Lung (tissue), 17 donors: ENCODE measurements at places on chromosomes 1 and 21. TPM values are rescaled to one million over a fixed set of nuclear protein-coding genes. Genes with fewer than 3 reads are reported as not detected.

DCST1 gene
- not detected for total RNA-seq

GNAT2 gene
- total RNA-seq, result not detected

TMPRSS15 gene
- total RNA-seq, result not detected

LPAR3 gene
- 8.3 TPM for total RNA-seq

PRKAA2 gene
- 2.1 TPM for total RNA-seq

NTMT2 gene
- not detected for total RNA-seq

KLF17 gene
- 0.28 TPM for total RNA-seq

BCAN gene
- 1.1 TPM for total RNA-seq

C1orf115 gene
- 19.0 TPM for total RNA-seq

TAS1R1 gene
- 0.51 TPM for total RNA-seq

OR2T6 gene
- total RNA-seq, result not detected

NPR1 gene
- 16.7 TPM for total RNA-seq

- no peaks in the 10 kb centered on the region for H3K4me1 ChIP-seq
- H3K36me3 ChIP-seq, result no peaks in the 10 kb centered on the region
- H3K4me3 ChIP-seq, result no peak overlapping the region
Measured at GRCh38 chr1:218585511-218586184, 240.5 kb downstream of the TGFB2 start.

GRCh38 chr1:209601809-209602657, 18.5 kb downstream of the CAMK1G start:
- H3K36me3 ChIP-seq, result no peaks in the 10 kb centered on the region
- DNase-seq, result peak; percentile 65
- no peaks in the 10 kb centered on the region for H3K27me3 ChIP-seq
- no peak overlapping the region for H3K27ac ChIP-seq
- no peak overlapping the region for H3K4me3 ChIP-seq

DNA sequence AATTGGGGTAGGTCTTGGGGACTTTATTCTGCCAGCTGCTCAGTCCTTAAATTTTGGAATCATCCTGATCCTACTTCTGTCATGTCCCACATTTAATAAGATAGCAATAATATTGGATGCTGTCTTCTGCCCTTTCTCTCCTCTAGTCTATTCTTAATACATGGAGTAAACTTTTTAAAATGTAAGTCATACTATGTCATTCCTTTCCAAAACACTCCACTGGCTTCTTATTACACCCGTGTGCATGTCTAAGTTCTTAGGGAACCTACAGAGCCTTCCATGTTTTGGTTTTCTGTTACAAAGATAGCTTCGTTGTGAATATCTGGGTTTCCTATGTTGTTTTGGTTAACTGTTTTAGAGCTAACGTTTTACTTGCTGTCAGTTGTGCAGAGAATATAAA, 35.1 kb downstream of the USP25 start:
- no peak overlapping the region for H3K27ac ChIP-seq
- no peaks in the 10 kb centered on the region for H3K27me3 ChIP-seq
- H3K4me3 ChIP-seq, result no peak overlapping the region
- H3K4me1 ChIP-seq, result peaks cover 4% of the 10 kb centered on the region

GRCh38 chr1:107794571-107794970, 170.4 kb downstream of the VAV3 start:
- H3K27ac ChIP-seq, result no peak overlapping the region
- no peaks in the 10 kb centered on the region for H3K36me3 ChIP-seq
- no peaks in the 10 kb centered on the region for H3K27me3 ChIP-seq
- H3K4me3 ChIP-seq, result no peak overlapping the region

DNA sequence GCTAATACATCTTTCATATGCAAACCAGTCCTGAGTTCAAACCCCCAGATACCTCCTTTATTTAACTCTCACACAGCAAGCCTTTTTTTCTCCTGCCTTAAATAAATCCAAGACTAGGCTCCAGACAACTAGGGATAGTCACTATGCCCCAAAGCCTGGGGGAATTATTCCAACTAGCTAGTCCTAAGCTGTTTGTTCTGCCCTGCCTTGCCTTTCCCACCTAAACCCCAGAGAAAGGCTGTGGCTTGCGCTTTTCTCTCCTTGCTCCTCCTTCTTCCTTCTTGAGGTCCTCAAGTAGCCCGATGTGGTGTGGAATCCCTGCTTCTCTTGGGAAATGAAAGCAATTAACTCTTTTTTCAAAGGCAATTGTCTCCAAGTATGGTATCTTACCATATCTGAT, 31.8 kb downstream of the C1orf87 start:
- no peaks in the 10 kb centered on the region for H3K4me1 ChIP-seq
- DNase-seq, result no peak
- no peak overlapping the region for H3K4me3 ChIP-seq
- no peak overlapping the region for H3K27ac ChIP-seq
- no peaks in the 10 kb centered on the region for H3K27me3 ChIP-seq

- H3K27me3 ChIP-seq, result peaks cover 3% of the 10 kb centered on the region
- no peaks in the 10 kb centered on the region for H3K4me1 ChIP-seq
- no peak overlapping the region for H3K4me3 ChIP-seq
- no peaks in the 10 kb centered on the region for H3K36me3 ChIP-seq
Measured at GRCh38 chr1:48127735-48128685, 94.5 kb upstream of the SLC5A9 start.

GRCh38 chr1:31345635-31346034, 27.2 kb downstream of the FABP3 start:
- no peak for DNase-seq
- no peaks in the 10 kb centered on the region for H3K4me1 ChIP-seq
- no peaks in the 10 kb centered on the region for H3K27me3 ChIP-seq
- H3K4me3 ChIP-seq, result no peak overlapping the region
- H3K36me3 ChIP-seq, result peaks cover 5% of the 10 kb centered on the region

GRCh38 chr1:183419399-183419798, 1.2 kb upstream of the NMNAT2 start:
- no peak overlapping the region for H3K4me3 ChIP-seq
- H3K4me1 ChIP-seq, result no peaks in the 10 kb centered on the region
- no peak overlapping the region for H3K27ac ChIP-seq
- peaks cover 35% of the 10 kb centered on the region for H3K27me3 ChIP-seq
- DNase-seq, result no peak

DNA sequence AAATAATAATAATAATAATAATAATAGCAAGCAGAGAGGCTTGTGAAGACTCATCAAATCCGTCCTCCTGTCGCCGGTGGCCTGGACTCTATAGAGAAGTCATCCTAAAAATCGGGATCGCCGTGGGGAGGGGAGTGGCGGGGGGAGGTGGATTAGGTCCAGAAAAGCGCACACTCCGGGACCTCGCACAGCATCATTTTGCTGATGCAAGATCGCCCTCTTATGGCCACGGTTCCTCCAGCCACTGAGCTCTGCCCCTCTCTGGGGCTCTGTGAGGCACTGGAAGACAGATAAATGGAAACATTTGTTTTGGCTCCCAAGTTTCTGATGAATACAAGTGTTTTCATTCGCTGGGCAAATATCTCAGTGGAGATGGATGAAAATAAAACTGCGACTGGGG, 612.0 kb downstream of the MATN1 start:
- H3K27me3 ChIP-seq, result peaks cover 29% of the 10 kb centered on the region
- no peaks in the 10 kb centered on the region for H3K4me1 ChIP-seq
- no peaks in the 10 kb centered on the region for H3K36me3 ChIP-seq
- H3K4me3 ChIP-seq, result no peak overlapping the region
- peak; percentile 72 for DNase-seq

DNA sequence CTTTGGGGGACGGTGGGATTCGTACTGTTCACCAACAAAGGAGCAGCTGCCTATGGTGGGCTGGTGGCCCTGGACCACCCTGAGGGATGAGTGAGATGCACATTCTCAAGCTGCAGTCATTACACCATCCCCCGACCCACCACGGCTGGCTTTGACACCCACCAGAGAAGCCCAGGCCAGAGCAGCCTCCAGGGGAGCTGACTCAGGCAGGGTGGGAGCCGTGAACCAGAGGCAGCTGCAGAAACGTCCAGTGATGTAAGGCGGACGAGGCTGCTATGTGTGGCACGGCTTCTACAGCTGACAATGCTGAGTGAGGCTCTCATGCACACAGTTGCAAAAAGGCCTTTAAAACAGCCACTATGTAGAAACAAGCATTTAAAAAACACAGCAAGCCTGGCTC, 40.1 kb downstream of the CHAF1B start:
- H3K4me1 ChIP-seq, result no peaks in the 10 kb centered on the region
- H3K27me3 ChIP-seq, result no peaks in the 10 kb centered on the region
- DNase-seq, result no peak
- H3K36me3 ChIP-seq, result no peaks in the 10 kb centered on the region
- H3K27ac ChIP-seq, result no peak overlapping the region

- no peaks in the 10 kb centered on the region for H3K36me3 ChIP-seq
- no peak overlapping the region for H3K4me3 ChIP-seq
- H3K27ac ChIP-seq, result no peak overlapping the region
- no peaks in the 10 kb centered on the region for H3K27me3 ChIP-seq
Measured at GRCh38 chr1:54014009-54014629, 3.9 kb downstream of the LDLRAD1 start.

DNA sequence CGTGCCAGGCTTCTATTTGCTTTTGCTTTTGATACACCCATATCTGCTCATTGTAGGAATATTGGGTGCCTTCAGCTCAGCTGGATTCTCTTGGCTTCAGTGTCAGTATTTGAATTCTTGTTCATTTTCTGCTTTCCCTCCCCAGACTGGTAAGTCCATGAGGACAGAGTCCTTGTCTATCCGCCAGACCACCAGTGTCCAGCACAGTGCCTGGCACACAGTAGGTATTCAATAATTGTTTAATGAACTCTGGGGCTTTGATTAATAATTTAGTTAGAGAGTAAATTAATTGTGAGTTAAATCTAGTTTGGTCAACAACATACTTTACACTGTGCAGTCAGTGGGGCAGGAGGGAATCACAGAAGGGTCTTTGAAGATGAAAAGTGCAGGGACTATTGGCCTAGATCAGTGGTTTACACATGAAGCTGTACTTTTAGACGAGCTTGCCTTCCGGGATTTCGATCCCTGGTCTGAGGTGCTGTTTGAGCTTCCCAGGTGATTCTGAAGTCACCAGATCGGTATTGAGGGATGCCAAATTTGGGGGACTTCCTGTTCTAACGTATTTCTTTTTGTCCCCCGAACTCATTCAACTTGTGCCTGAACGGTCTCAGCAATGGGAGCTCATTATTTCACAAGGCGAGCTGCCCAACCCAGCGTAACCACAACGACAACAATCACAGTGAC, 119.1 kb upstream of the JUN start:
- peak overlapping the region; percentile 97 for H3K27ac ChIP-seq
- DNase-seq, result no peak
- peaks cover 16% of the 10 kb centered on the region for H3K4me1 ChIP-seq
- H3K27me3 ChIP-seq, result no peaks in the 10 kb centered on the region
- peak overlapping the region; percentile 49 for H3K4me3 ChIP-seq

DNA sequence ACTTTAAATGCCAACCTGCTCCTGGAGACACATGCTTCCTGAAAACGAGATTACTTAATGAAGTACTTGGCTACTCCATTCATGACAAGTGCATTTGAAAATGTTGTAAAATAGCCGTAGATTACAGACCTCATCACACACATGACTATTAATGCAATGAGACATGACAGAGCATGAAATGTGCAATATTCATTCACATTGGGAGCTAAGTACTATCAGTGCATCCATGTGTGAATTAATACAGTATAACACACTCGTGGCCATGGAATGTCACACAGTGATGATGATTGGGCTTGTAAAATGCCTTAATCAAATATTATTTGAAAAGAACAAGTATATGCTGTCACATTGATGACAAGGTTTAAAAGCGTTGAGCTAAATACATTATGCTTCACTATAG, 407.0 kb downstream of the AMY1C start:
- no peak for DNase-seq
- no peaks in the 10 kb centered on the region for H3K4me1 ChIP-seq
- H3K36me3 ChIP-seq, result no peaks in the 10 kb centered on the region
- no peak overlapping the region for H3K4me3 ChIP-seq

DNA sequence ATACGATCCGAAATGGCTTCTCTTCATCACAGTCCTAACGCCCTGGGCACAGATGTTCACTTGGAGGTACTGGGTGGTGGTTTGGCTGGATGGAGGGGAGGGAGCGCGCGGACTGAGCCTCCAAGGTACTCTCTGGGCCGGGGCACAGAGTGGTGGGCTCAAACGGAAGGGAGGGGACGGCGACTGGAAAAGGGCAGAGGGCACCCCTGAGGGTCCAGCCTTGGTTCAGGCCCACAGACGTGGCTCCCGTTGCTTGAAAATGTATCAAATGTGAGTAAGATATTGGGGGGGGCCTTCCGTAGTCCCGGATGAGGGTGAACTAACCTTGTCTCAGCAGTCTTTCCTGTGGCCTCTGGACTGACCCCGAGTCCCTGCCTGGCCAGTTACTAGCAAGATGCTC, 463 bp downstream of the IL12RB2 start:
- peaks cover 31% of the 10 kb centered on the region for H3K27me3 ChIP-seq
- no peak overlapping the region for H3K27ac ChIP-seq
- H3K36me3 ChIP-seq, result no peaks in the 10 kb centered on the region
- DNase-seq, result no peak
- no peaks in the 10 kb centered on the region for H3K4me1 ChIP-seq

DNA sequence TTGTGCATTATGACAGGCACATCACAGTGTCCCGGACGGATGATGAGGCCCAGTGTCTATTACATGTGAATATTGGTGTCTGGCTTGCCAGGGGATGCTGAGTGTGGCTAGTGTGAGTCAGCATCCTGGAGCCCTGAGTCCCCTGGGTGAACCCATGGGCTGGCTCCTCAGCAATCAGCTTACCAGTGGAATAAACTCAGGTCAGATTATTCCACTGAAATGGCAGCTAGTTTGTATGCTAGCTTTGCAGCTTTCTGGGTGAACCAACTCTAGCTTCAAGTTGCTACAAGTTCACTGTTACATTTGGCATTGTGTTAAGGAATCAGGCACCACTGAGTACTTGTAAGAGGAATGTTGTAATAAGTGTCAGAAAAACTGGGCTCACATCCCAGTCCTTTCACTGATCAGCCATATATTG, 23.9 kb upstream of the RPTN start:
- no peaks in the 10 kb centered on the region for H3K36me3 ChIP-seq
- H3K4me3 ChIP-seq, result no peak overlapping the region
- peak; percentile 90 for DNase-seq
- H3K27me3 ChIP-seq, result no peaks in the 10 kb centered on the region

DNA sequence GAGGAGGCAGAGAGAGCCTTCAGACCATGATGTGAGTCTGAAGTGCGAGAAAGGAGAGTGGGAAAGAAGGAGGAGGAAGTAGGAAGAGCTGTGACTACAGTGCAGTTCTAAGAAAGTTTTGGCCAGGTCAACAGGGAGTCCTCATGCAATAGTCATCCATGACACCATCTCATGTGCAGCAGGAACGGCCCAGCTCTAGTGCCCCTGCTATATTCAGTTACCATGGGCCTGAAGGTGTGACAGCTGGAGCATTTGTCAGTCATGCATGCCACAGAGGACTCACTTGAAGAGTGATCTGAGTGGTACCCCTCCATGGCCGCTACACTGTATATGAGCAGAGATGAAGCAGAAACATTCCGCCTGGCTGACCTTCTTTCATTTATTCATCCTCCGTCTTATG, 77.9 kb downstream of the OMA1 start:
- H3K36me3 ChIP-seq, result no peaks in the 10 kb centered on the region
- H3K4me3 ChIP-seq, result no peak overlapping the region
- no peaks in the 10 kb centered on the region for H3K4me1 ChIP-seq
- no peak for DNase-seq
- no peaks in the 10 kb centered on the region for H3K27me3 ChIP-seq

GRCh38 chr1:95237981-95238703, 4.1 kb downstream of the RWDD3 start:
- no peaks in the 10 kb centered on the region for H3K27me3 ChIP-seq
- no peak for DNase-seq
- H3K4me3 ChIP-seq, result no peak overlapping the region
- peaks cover 18% of the 10 kb centered on the region for H3K36me3 ChIP-seq

- DNase-seq, result no peak
- no peaks in the 10 kb centered on the region for H3K36me3 ChIP-seq
- peaks cover 4% of the 10 kb centered on the region for H3K27me3 ChIP-seq
- H3K4me1 ChIP-seq, result no peaks in the 10 kb centered on the region
Measured at GRCh38 chr1:33684396-33685179, 179.3 kb upstream of the HMGB4 start.
